ENCODE measurements at places on chromosomes 3 and 15.

- no peak for ATAC-seq
These were observed 61.2 kb downstream of the TSC22D2 start for GRCh38 chr3:150469031-150469930.

DNA sequence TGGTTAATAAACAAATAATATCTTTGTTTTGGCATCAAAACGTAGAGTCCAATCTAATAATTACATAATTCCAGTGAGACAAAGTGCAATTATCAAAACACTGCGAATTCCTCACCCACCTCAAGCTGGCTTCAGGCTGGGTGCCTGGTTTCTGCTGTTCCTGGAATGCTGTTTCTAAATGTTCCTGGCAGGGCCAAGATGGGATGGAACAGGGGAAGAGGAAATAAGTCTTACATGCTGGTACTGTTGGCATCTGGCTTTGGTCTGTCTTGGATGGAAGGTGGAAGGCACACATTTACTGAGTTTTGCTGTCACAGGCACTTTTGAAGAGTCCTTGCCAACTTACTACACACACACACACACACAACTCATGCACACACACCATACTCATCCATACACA is 101.9 kb upstream of the SLCO3A1 start:
- ATAC-seq = no peak

DNA sequence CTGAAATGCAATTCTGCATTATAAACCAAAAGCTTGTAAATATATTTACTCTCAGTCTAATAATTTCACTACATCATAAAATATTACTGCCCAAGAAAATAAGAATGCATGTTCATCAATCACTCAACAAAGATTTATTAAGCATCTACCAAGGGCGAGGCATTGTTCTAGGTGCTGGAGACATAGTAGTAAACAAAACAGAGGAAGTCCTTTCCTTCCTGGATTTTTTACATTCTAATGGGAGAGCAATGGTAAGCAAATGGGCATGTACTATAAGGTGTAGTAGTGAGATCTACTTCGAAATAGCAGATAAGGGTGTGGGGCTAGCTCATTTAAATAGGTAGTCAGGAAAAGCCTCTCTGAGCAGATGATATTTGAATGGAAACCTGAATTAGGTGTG is 10.8 kb upstream of the ZFYVE19 start:
- no peak for ATAC-seq

GRCh38 chr15:63628123-63628822 is 31.1 kb downstream of the FBXL22 start:
- ATAC-seq = no peak

DNA sequence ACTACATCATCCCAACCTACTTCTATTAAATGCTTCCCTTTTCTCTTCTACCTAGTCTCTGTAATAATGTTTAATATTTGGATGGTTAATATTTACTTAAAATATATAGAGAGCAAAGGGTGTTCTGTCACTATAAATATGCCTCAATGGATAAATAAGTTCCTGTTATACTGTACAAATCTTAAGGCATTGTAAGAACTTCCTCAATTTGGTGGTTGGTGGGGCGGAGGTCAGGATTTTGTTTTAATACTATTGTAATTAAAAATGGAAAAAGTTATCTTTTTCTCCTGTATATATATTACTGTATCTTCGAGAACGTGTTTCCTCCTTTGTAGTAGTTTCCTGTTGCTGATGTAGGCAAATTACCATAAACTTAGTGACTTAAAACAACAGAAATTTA is 41.5 kb downstream of the SPRED1 start:
- ATAC-seq = no peak

DNA sequence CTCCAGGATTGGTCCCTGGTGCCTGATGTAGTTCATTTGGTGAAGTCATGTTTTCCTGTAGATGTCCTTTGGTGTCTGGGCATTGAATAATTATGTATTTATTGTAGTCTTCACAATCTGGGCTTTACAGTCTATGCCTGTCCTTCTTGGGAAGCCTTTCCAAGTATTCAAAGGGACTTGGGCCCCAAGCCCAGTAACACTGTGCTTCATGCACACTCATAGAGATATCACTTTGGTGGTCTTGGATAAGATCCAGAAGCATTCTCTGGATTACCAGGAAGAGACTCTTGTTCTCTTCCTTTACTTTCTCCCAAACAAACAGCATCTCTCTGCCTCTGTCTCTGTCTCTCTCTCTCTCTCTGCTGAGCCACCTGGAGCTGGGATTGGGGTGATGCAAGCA is 281.1 kb upstream of the GOLGA6L4 start:
- ATAC-seq = no peak

- no peak for ATAC-seq
These were observed 248.8 kb upstream of the TPM1 start for GRCh38 chr15:62793752-62794144.

DNA sequence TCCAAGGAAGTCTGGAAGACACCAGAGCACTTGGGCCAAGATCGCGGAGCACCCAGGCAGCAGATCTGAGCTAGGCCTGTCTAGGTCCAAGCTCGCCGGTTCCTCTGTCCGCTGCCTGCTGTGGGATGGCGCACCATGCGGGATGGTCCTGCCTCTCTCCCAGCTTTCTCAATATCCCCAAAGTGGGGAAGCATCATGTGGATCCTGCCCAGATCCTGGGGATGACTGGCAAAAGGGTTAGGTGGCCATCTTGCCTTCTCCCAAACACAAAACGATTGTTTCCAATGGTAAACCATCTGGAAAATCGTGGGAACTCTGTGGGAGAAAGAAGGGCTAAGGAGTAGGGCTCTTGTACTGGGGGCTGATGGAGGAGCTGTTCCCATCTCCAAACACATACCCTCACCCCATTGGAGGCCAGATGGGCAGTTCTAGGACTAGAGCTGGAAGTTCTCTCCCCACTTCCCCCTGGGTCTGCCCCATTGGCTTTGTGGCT is 8.9 kb downstream of the PRKCD start:
- ATAC-seq = no peak

DNA sequence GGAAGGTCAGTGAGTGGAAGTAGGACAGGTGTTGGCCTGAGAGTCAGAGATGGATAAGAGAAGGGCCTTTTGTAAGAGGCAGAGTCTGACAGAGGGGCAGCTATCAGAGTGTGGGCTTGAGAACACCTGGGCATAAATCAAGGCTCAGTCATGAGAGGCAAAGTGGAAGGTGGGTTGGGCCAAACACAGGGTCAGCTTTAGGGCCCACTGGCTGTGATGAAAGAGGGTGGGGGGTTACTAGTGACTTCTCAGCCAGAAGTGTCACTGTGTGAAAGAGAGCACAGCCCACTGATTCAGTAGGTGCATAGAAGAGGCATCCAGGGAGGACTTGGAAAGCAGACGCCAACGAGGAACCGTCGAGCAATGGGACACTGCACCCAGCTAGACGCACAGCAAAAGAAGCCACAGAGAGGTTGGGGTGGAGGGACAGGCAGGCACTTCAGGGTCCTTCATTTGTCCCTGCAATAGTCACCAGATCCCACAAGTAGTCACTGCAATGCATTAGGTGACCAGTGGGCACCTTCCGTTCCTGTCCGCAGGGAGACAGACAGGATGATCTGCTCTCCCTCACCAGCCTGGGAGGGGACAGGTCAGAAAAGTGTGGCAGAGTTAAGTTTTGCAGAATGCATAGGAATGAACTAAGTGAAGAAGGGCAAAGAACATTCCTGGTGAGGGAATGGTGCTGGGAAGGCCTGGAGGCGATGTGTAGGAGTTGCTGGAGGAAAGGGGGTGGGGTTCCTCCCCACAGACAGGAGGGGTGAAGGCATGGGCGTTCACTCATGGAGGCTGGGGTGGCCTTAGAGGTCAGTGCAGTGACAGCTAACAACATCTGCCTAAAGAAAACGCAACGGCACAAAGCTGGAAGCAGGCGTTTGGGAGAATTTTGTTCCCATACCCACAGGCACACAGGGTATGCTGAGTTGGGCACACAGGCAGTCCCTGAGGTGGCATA is 36.3 kb downstream of the MESD start:
- no peak for ATAC-seq
